ENCODE measurements at places on chromosomes 3 and 15.

- no peak for DNase-seq
Observed at GRCh38 chr3:179074656-179075055, 3.0 kb upstream of the ZMAT3 start.

- DNase-seq = no peak
Observed at GRCh38 chr3:166446986-166447385, 609.8 kb upstream of the BCHE start.

DNA sequence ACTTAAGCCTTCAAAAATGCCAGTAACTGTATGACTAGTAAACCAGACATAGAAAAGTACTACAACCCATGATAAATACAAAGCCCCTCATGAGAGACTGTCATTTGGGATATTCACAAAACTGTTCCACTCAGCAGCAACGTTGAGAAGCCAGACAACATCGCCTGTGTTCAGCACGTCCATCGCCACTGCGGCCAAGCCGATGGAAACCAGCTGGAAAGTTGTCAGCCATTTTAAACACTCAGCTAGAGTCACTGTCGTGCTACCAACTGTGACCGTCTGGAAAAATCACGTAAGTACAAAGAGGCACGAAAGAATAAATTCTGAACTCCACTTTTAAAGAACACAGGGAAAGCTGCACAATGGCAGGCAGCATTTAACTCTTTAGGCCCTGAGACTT, 340.7 kb upstream of the WNT5A start:
- no peak for DNase-seq

DNA sequence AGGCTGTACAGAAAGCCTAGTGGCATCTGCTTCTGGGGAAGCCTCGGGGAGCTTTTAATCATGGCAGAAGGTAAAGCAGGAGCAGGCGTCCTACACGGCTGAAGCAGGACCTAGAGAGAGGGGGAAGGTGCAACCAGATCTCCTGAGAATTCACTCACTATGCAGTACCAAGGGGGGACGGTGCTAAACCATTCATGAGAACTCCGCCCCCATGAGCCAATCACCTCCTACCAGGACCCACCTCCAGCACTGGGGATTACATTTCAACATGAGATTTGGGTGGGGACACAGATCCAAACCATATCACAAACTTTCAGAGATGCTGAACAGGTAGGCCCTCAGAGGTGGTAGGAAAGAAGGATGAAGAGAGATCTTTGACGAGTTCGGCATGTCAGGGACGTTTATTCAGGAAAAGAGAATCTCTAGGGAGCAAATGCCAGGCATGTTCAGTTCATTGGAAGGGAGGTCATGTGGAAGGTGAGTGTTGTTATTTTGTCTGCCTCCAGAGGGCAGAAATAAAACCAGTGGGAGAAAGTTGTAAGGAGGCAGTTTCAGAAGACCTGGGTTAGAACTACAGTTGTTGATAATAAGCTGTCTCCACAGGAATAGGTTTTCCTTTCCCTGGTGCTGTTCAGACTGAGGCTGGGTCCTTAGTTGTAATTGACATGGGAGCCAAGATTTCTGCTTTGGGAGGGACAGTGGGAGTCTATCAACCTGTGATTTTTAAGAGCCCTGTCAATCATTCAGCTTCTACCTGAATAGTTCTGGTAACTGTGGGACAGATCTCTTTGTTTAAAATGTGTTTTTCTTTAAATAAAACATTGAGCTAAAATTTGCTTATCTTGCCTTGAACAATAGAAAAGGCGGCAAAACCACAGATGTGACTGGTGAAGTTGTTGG, 4.3 kb upstream of the FNDC3B start:
- DNase-seq = no peak

GRCh38 chr3:162337630-162338029, 841.0 kb downstream of the OTOL1 start:
- DNase-seq = no peak

DNA sequence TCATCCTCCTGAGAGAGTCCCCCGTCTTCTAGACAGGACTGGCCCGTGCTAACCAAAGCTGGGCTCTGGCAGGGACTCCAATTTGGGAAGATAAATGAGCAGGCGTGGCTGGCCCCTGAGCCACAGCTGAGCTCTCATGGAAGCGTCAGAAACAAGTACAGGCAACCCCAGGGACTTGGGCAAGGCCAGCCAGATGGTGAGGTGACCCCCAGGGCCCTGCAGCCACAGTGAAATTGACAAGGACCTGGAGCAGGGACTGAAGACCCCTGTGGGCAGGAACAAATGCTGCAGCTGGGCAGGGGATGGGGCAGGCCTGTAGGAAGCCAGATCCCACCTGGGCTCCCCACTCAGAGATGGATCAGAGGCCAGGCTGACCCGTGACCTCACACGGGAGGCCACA, 32.8 kb upstream of the CGNL1 start:
- DNase-seq = no peak

- peak; percentile 94 for DNase-seq
Observed at GRCh38 chr15:37100109-37100965, at the start of gene MEIS2. MEIS2 (minus strand) TSS chr15:37100549; CDS start chr15:37099466, 1,083 bp downstream.

- no peak for DNase-seq
Observed at GRCh38 chr15:43934480-43934879, 107.7 kb downstream of the WDR76 start.

DNA sequence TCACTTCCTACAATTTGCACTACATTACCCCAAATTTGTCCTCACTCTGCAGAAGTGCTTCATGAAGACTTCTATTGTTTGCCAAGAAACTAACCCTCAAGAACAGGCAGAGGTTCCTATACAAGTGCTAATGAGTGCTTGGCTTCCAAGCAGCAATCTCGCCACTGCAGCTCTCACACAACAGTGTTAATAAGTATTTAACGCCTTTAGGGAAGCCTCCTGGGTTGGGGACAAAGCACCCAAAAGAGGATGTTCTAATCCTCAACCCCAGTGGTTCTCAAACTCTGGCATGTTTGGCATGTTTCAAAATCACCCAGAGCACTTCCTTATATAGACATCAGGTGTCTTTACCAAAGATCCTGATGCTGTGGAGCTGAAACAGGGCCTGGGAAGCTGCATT, 64.6 kb downstream of the ZIC4 start:
- DNase-seq = no peak

- DNase-seq = no peak
Observed at GRCh38 chr3:152040319-152040718, 166.9 kb downstream of the SUCNR1 start.

GRCh38 chr15:60681353-60681752, 202.4 kb upstream of the ICE2 start:
- DNase-seq = no peak

GRCh38 chr3:53552730-53553129, 58.3 kb downstream of the CACNA1D start:
- DNase-seq = no peak

GRCh38 chr3:175404027-175404426, 544.9 kb downstream of the NAALADL2 start:
- DNase-seq = no peak

DNA sequence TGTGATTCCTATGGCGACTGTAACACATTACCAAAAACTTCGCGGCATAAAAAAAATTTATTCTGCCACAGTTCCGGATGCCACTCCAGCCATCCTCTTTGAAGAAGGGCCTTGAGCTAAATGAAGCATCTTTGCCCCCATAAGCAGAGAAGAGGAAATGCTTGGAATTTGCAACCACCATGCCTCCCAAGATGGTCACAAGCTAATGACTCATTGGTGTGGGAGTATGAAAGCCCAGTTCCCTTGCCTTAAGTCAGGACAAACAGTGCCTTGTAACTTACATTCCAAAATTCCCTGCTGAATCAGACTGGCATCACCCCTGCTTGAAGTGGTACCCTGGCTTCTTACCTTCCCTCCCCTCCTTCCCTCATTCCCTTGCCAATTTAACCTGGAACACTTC, 1077.4 kb downstream of the EPHA3 start:
- DNase-seq = no peak

- DNase-seq = no peak
Observed at GRCh38 chr3:193870376-193871219, 265.4 kb upstream of the HES1 start.
